ENCODE measurements at places on chromosomes 11 and 22.

- peak; percentile 96 for DNase-seq
Observed at GRCh38 chr11:12914400-12914912, 94.7 kb upstream of the RASSF10 start.

- DNase-seq: no peak
Observed at GRCh38 chr11:62253999-62254542, 12.0 kb downstream of the SCGB1D2 start.

DNA sequence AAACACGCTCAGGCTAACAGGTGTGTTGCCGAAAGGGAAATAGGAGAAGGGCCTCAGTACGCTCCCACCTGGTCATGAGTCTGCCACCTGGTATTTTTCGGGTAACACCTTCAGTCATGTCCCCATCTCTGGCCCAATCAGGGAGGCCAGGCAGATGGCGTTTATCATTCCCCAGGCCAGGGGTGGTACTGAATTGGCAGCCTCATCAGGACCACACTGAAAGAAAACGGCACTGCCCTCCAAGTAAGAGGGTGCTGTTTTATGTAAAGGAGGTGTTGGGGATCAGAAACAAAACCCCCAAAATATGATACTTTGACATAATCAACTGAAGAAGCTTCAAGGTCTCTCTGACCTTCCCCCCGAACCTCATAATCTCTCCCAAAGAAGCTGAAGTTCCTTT, 58.9 kb downstream of the RCN1 start:
- no peak for DNase-seq

GRCh38 chr11:71381781-71382505, 66.2 kb downstream of the DHCR7 start:
- DNase-seq: no peak

- no peak for DNase-seq
Observed at GRCh38 chr11:12315024-12315423, 62.3 kb upstream of the PARVA start.
